IPS DF 6.9 (cell line): ENCODE measurements at places on chromosomes 5 and 9.

GRCh38 chr5:126777257-126777974, 480 bp downstream of the LMNB1 start:
- DNase-seq = no peak

DNA sequence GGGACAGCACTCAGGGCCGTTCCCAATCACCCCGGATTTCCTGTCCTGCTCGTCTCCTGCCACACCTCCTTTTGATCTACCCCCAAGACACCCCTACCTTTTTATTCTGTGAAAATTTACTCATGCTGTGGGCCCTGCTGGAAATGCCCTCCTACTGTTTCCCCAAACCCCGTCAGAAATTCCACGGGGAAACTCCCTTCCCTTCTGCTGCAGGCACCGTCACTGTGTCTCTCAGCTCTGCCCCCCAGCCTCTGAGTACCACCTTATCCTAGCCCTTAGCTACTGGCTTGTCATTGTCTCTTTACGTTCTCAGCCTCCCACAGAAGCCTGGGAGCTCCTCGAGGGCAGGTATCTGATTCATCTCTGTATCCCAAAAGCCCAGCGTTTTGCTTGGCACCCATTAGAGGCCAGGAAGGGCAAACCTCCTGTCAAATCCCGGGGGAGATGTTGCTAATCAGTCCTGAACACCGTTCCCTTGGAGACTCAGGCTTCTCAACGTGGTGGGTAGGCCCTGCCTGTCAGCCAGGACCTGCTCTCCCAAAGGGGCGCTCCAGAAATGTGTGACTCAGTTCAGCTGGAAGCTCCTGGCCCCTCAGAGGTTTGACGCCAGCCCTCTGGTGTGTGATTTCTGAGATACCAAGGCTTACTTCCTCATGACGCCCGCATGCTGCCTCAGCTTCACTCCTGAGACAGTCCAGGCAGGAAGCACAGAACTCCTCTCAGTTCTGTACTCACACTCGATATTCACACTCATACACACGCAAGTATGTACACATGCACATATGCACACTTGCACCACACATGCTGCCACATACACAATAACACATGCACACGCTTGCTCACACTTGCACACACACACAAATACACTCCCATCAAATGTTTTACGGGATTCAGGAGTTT, 50.7 kb upstream of the GRHPR start:
- DNase-seq = no peak

GRCh38 chr5:72817076-72817481, 618 bp downstream of the TNPO1 start:
- DNase-seq = no peak

- DNase-seq = no peak
These were observed 182.3 kb downstream of the SPATA31D1 start for GRCh38 chr9:82170866-82171265.

DNA sequence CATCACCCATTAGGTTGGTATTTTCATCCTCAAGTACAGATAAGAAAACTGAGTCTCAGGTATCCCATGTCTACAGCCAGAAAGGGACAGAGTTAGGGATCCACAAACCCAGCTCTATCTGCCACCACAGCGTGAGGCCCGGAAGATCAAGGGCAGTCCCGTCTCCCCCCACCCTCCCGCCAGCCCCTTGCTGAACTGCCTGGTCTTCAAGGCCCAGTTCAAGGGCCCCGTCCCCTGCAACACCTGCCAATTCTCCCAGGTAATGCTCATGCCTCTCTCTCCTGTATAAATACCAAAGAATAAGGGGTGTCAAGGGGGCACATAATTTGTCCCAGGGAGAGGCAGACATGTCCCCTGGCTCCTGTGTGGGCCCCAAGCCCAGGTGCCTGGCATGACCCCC, 50.7 kb downstream of the AK8 start:
- no peak for DNase-seq

DNA sequence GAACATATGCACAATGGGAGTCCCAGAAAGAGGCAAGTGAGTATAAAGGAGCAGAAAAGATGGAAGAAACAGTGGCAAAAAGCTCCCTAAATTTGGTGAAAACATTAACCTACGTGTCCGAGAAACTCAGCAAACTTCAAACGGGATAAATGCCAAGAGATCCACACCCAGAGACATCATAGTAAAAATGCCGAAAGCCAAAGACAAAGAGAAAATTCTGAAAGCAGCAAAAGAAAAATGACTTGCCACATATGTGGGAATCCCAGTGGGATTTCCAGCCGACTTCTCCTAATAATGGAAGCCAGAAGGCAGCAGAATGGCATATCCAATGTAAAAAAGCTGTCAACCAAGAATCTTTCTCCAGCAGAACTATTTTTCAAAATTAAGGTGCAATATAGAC, 101.2 kb downstream of the ADAMTS2 start:
- no peak for DNase-seq

- no peak for DNase-seq
These were observed 25.8 kb downstream of the FBXW2 start for GRCh38 chr9:120767451-120767850.

DNA sequence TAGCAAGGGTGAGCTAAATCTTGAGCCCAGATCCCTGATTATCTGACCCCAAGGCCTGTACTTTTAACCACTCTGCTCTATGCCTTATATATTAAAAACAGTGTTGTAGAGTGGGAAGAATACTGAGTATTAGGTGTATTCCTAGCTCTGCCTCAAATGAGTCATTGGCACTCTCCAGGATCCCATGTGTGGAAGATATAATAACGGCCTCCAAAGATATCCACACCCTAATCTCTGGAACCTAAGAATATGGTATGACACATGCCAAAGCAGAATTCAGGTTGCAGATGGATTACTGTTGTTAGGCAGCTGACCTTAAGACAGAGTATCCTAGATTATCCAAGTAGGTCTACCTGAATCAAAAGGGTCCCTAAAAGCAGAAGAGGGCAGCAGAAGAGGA, 110.8 kb downstream of the ADRB2 start:
- no peak for DNase-seq

- DNase-seq = no peak
These were observed 30.7 kb upstream of the LPCAT1 start for GRCh38 chr5:1554410-1554967.
